Right atrium auricular region (tissue), 2 donors: ENCODE measurements at places on chromosomes 3 and 15.

- no peak overlapping the region for H3K4me3 ChIP-seq
- no peak for DNase-seq
- no peak overlapping the region for H3K27ac ChIP-seq
Observed at GRCh38 chr3:107065094-107065861, 312.0 kb upstream of the CCDC54 start.

- no peak for DNase-seq
- H3K4me1 ChIP-seq: no peaks in the 10 kb centered on the region
- H3K27ac ChIP-seq: no peak overlapping the region
- no peaks in the 10 kb centered on the region for H3K27me3 ChIP-seq
Observed at GRCh38 chr3:130504701-130505100, 12.3 kb upstream of the COL6A6 start.

DNA sequence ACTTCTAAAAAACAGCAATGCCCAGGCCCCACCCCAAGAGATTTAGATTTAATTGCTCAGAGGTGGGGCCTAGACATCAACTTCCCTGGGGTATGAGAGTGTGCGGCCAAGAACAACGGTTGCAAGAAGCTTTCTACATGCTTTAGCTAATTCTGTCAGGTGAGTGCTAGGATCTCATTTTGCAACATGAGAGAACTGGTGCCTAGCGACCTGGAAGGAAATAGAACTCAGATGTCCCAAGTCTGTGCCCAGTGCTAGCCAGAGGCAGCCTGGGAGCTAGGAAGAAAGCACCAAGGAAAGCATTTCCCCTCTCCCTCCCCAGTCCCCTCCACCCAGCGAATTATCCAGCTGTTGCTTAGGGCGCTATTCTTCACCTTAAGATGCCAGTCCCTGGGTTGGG lies 22.9 kb upstream of the HRH1 start:
- peak; percentile 21 for DNase-seq
- H3K27me3 ChIP-seq: no peaks in the 10 kb centered on the region
- H3K36me3 ChIP-seq: no peaks in the 10 kb centered on the region
- H3K27ac ChIP-seq: no peak overlapping the region

DNA sequence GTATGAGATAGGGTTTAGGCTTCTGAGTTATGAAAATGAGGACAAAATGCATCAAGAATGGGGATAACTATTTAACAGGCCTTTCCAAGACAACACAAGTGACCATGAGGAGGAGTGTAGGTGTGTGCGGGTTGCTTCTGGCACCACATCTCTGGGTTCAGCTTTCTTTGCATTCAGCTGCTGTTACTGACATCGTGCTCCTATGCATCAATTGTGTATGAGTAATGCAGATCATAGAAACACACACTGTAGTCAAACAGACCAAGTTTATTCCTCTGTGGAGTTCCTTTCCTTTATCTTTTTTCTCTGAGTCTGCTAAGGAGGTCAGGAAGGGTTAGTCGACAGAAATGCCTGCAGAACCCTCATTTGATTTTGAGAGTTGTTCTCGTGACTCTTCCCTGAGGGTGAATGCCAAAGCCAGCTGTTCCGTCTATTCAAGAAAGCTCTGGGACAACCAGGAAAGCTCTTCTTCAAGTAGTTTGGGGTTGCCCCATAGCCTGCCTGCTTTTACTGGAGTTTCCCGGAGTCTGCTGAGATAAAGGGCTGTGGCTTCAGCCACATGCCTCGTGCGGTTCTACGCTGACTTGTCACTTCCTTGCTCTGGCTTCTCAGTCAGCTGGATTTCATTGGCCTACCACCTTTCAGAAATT lies 136.7 kb upstream of the TLE3 start:
- no peak for DNase-seq
- H3K36me3 ChIP-seq: no peaks in the 10 kb centered on the region
- no peaks in the 10 kb centered on the region for H3K4me1 ChIP-seq
- H3K4me3 ChIP-seq: no peak overlapping the region
- H3K27me3 ChIP-seq: no peaks in the 10 kb centered on the region

DNA sequence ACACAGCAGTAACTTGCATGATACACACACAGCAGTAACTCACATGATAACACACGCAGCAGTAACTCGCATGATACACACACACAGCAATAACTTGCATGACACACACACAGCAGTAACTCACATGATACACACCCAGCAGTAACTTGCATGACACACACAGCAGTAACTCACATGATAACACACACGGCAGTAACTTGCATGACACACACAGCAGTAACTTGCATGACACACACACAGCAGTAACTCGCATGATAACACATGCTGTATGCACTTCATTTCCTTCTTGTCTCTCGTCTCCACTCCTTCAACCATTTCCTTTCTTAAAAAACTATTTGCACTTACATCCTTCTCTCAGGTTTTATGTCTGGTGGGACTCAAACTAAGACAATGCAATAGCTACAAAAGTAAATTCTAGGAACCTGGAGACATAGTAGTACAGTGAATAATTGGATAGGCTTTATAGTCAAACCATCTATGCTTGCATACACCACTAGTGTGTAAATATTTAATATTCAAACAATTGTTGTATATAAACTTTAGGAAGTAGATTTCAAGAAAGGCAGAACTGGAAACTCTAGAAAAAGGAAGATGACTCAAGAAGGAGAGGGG lies 130.8 kb downstream of the UACA start:
- H3K4me3 ChIP-seq: no peak overlapping the region
- peaks cover 7% of the 10 kb centered on the region for H3K4me1 ChIP-seq
- no peaks in the 10 kb centered on the region for H3K36me3 ChIP-seq
- H3K27me3 ChIP-seq: no peaks in the 10 kb centered on the region
- no peak for DNase-seq

DNA sequence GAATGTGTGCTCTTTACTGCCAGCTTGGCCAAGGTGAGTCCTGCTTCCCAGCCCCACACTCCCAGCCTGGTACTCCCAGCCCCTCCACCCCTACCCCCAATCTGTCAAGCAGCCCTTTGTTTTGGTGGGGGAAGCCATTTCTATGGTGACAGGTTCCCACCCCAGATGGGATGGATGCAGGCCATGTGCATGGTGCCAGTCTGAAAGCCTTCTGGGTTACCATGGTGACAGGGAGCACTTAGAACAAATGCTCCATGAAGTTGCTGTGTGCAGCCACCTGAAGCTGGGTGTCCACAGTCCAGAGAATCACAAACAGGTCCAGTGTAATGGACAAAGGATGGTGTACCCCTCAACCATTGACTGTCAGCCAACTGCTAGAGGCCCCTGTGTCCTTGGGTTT lies 19.1 kb upstream of the VILL start:
- H3K36me3 ChIP-seq: peaks cover 11% of the 10 kb centered on the region
- peaks cover 26% of the 10 kb centered on the region for H3K4me1 ChIP-seq
- no peak for DNase-seq

- H3K27ac ChIP-seq: no peak overlapping the region
- DNase-seq: no peak
- no peak overlapping the region for H3K4me3 ChIP-seq
- no peaks in the 10 kb centered on the region for H3K27me3 ChIP-seq
Observed at GRCh38 chr3:169448501-169448900, 215.0 kb downstream of the MECOM start.

- no peaks in the 10 kb centered on the region for H3K27me3 ChIP-seq
- H3K4me1 ChIP-seq: no peaks in the 10 kb centered on the region
- H3K36me3 ChIP-seq: peaks cover 82% of the 10 kb centered on the region
- H3K4me3 ChIP-seq: no peak overlapping the region
Observed at GRCh38 chr15:30939161-30939560, 35.4 kb downstream of the FAN1 start.

DNA sequence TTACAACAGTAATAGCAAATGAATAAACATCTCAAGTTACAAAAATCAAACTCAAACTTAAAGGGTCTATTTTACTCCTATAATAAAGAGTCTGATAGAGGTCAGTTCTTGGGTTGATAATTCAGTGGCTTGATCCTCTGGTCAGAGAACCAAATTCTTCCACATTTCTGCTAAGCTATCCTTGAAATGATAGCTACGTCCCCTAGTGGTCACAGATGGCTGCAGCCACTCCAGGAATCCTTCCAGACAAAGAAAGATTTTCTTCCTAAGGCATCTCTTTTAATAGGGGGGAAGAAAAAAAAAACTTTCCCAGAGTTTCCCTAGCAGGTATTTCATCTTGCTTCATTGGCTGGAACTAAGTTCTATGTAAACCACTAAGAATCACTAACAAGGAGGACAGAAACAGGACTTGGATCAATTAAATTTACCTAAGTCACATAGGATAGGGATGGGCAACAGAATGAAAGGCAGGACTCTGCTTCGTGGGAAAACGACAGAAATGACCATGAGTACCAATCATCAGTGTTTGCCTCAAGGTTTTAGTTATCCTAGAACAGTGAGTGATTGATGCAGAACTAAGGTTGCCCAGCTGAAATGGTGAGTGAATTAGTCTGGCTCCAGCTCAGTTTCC lies 160.7 kb downstream of the STAC start:
- H3K4me1 ChIP-seq: no peaks in the 10 kb centered on the region
- DNase-seq: no peak
- H3K27ac ChIP-seq: no peak overlapping the region
- no peak overlapping the region for H3K4me3 ChIP-seq
- H3K36me3 ChIP-seq: no peaks in the 10 kb centered on the region
- no peaks in the 10 kb centered on the region for H3K27me3 ChIP-seq

DNA sequence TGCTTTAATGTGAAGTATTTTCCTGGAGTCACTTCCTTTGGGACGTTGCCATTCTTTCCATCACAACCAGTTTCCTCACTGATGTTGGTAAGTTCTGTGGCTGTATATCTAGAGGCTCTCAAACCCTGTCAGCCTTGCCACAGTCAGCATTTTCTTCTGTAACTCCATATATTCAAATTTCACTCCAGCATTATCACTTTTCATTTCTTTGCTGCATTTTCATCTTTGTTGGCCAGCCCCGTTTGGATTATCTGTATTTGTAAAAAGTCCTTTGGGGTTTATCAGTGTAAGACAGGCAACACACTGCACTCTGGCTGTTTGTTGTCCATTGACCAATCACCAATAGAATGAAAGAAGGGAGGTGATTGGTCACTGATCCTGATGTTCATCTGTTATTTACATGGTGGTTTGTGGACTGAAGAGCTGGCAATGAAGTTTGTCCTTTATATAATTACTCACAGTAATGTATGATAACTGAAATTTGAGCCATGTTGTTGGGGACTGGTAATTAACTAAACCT lies 20.3 kb downstream of the GMPS start:
- H3K27me3 ChIP-seq: no peaks in the 10 kb centered on the region
- no peak overlapping the region for H3K4me3 ChIP-seq
- no peak overlapping the region for H3K27ac ChIP-seq
- no peak for DNase-seq
- H3K36me3 ChIP-seq: peaks cover 9% of the 10 kb centered on the region
- no peaks in the 10 kb centered on the region for H3K4me1 ChIP-seq
